ENCODE measurements at places on chromosomes 2 and 18.

GRCh38 chr18:36440614-36441013, 143.1 kb downstream of the FHOD3 start:
- no peak for DNase-seq

DNA sequence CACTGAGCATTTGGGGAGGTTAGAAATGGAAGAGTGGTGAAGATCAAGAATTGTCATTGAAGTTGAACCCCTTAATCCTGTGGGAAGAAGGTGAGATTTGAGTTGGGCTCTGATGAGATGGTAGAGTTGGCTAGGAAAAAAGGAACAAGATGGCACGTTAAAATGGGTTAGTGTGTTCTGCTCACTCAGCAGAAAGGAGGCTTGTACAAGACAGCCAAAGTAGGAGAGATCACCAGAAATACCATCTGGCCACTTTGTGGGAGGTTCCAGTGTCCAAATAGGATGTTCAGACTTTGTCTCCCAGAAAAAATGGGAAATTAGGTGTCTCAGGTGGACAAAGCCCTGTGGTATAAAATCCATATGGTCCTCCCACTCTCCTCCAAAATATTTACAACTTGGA, 56.0 kb upstream of the SLC14A2 start:
- DNase-seq: no peak

DNA sequence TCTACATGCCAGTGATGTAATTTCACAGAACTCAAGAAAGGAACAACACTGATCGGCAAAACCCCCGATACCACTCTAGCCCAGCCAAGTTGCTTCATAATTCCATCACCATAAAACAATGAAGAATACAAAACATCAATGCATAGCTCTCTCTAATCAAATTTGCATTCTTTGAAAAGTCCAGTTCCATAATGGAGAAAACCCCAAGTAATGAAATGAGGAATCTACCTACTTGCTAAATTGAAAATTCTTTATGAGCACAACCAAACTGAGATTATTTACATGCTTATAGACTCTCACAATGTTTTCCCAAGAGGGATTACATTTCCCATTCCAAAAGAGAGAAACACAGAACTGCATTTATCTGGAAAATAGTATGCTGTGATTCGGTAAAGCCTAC, 186.5 kb downstream of the NR4A2 start:
- DNase-seq: no peak

GRCh38 chr18:59057493-59057795, 82.2 kb upstream of the SEC11C start:
- no peak for DNase-seq
